ENCODE measurements at places on chromosomes 3 and 15.

DNA sequence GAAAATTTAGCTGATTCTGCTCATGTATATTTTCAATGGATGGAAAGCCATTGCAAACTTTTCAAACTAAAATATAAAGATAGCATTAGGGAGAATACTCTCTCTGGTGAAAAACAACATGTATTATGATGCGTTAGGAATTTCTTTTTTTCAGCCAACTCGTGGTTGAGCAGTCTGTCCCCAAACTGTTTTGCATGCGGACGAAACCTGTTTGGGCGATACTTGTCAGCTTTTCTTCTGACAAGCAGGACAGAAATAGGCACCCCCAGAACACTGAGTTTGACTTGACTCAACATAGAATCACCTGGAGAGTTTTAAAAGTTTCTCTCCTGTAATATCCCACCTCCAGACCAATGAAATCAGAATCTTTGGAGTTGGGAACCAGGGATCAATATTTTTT, 417.5 kb upstream of the TPRG1 start:
- DNase-seq, result no peak

GRCh38 chr3:72343078-72343477, 505.2 kb downstream of the SHQ1 start:
- DNase-seq, result no peak

GRCh38 chr3:33057320-33058298, 39.3 kb downstream of the GLB1 start:
- DNase-seq, result peak; percentile 34

DNA sequence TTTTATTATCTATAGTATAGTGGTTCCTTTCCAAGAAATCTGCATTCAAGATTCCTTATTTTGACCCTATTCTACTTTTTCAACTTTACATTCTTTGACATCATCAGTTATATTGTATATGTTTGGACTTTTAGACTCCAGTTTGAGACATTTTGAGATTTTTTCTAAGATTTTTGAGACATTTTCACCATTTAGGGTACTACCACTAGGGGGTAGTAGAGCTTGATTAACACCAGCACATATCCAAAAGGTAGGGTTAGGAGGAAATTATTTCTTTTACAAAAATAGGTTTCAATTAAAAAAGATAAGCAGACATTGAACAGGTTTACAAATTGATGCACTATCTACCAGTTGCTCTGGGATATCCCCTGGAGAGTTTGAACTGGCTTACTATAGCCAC, 262.5 kb downstream of the SCAPER start:
- no peak for DNase-seq

DNA sequence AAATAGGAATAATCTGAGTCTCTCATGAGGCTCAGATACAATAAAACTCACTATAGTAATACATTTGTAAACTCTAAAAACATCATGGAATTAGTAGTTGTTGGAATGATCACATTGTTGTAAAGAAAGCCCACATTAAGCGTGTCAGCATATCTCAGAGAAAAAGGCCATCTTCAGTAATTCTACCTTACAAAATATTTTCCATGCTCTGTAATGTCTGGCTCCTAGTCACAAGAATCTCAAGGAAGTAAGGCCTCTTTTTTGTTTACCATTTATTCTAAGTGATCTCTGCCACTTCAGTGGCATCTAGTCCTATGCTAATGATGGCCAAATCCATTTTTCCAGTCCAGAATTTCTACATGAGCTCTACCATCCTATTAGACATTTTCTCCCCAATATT, 240.2 kb upstream of the ZNF717 start:
- DNase-seq, result no peak

- no peak for DNase-seq
Observed at GRCh38 chr3:21912711-21913110, 161.7 kb upstream of the ZNF385D start.

DNA sequence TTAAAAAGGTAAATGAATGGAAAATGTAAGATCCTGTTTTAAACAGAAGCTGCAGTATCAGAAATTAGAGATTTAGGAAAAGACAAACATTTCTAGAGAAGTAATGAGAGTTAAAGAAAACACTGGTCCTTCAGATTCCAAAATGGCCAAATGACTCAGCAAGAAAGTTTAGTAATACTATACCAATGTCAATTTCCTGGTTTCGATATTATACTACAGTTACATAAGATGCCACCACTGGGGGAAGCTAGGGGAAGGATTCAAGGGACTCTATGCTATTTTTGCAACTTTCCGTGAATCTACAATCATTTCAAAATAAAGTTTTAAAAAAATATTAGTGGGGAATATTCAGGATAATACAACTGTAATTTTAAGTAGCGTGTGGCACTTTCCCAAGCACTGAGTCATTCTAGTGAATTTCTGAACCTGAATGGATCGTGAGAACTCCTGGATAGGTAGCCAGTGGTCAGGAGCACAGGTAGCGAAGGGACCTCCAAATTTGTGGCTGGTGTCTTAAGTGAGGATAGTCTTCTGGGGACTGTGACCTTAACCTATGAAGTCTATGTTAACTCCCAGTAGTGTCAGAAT, 37.6 kb downstream of the TMCC1 start:
- peak; percentile 15 for DNase-seq

GRCh38 chr3:127289706-127290575, 2.1 kb upstream of the PRR20G start:
- no peak for DNase-seq

GRCh38 chr15:26729030-26729429, 43.8 kb downstream of the GABRB3 start:
- no peak for DNase-seq
